Activated T-helper 1 cell treated with anti-CD3 and anti-CD28 coated beads, Interleukin-2, amount 50 U/mL, for 16 hours (primary cell): ENCODE measurements at places on chromosomes 5 and 9.

GRCh38 chr5:16051246-16051755, 128.3 kb downstream of the MARCHF11 start:
- no peak for DNase-seq

DNA sequence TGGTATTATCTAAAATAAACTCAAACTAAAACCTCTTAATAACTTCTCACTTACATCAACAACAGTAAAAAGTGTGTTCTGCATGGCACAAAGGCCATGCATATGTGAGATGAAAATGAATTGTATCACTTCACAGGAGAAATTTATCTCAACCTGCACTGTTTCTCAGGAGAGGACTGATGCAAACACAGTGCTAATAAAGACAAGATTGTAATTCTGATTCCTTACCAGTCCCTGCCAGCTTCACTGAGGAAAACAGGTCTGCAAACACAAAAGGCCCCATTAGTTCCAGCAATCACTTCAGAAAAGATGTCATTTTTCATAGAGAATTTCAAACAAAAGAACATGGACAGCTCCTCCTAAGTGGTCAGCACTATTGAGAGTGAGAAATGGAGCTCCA, 117.3 kb upstream of the PDE4D start:
- DNase-seq = no peak

- DNase-seq = no peak
These were observed 30.1 kb downstream of the GSN start for GRCh38 chr9:121298016-121298538.

GRCh38 chr9:75128535-75128934, 40.2 kb downstream of the OSTF1 start:
- DNase-seq = no peak

GRCh38 chr9:2336055-2336454, 285.5 kb upstream of the VLDLR start:
- DNase-seq = no peak

DNA sequence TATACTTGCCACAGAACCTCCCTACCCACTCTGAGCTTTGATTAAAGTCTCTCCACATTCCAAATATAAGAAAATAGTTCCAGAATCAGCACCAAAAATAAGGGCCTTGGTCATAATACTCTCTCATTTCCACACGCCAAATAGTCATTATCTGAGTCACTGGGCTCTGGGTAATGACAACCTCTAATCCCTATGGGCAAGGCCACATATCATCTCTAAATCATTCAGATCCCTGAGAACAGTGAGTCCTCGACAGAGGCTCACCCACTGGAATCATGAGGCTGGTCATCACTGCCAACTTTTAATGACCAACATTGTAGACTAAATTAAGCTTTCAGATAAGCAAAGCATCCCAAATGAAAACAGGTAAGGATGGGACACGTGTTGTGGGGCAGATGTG, 28.1 kb downstream of the FAM114A2 start:
- DNase-seq = no peak

DNA sequence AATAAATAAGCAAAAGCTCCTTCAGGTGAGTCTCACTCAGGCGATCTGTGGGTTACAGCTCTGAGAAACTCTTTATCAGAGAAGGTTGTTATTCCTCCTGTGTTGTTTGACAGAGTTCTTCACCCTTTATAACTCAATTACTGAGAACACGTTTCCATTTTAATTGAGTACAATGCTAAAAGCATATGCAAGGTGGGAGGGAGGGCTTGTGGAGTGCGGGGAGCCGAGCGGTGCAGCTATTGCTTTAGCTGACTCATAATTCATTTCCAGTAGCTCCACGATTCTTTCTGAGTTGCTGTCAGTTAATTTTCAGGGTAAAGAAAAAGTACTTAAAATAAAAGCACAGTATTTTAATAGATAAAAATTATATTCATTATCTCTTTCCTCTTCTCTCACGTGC, 104.7 kb upstream of the CKMT2 start:
- no peak for DNase-seq

GRCh38 chr5:160452795-160453194, 31.1 kb downstream of the PTTG1 start:
- no peak for DNase-seq

GRCh38 chr5:10567781-10568321, 4.0 kb downstream of the ANKRD33B start:
- no peak for DNase-seq

- DNase-seq = no peak
These were observed 78.3 kb downstream of the DCP2 start for GRCh38 chr5:113054899-113055298.

GRCh38 chr5:14310901-14311300, 167.8 kb downstream of the TRIO start:
- no peak for DNase-seq

DNA sequence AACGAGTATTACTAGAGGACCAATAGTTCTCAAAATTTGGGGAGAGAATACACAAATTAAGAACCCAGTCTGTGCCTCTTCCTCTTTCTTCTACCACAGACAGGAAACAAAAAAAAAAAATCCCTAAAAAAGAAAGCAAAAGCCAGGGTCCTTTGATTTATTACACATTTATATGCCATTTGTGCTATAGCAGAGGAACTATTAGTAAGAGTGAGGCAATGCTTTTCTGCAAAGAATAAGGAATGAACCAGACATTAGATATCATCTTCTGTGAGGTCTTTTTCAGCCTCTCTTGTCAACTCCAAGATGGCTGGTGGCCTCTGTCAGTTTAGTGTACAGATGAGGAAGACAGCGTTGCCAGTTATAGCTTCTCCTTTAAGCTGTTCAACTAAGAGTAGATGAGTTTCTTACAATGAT, 127.6 kb downstream of the RFX3 start:
- no peak for DNase-seq

DNA sequence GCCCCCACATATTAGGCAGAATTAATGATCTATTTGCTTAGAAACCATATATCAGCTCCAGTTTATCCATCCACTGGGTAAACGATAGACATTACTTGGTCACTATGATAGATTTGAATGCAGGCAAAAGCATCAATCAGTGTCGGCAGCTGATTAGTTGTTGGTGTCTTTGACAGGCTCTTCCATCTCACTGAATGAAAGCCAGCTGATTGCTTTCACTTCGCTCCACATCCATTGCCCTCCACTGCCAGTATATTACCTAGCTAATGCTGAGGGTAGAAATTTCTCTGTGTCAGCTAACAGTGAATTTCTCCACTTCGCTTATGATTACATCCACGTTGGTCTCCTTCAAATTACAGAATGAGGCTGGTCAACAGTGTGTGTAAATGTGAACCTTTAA, 821.3 kb upstream of the TYRP1 start:
- DNase-seq = no peak
